ENCODE measurements at places on chromosomes 11 and 22.

- DNase-seq, result peak; percentile 58
Observed at GRCh38 chr11:75654314-75654713, 14.5 kb downstream of the MAP6 start.

GRCh38 chr11:120710354-120711131, 199.0 kb downstream of the GRIK4 start:
- DNase-seq, result peak; percentile 80

GRCh38 chr11:133343951-133344350, 188.3 kb downstream of the OPCML start:
- no peak for DNase-seq

DNA sequence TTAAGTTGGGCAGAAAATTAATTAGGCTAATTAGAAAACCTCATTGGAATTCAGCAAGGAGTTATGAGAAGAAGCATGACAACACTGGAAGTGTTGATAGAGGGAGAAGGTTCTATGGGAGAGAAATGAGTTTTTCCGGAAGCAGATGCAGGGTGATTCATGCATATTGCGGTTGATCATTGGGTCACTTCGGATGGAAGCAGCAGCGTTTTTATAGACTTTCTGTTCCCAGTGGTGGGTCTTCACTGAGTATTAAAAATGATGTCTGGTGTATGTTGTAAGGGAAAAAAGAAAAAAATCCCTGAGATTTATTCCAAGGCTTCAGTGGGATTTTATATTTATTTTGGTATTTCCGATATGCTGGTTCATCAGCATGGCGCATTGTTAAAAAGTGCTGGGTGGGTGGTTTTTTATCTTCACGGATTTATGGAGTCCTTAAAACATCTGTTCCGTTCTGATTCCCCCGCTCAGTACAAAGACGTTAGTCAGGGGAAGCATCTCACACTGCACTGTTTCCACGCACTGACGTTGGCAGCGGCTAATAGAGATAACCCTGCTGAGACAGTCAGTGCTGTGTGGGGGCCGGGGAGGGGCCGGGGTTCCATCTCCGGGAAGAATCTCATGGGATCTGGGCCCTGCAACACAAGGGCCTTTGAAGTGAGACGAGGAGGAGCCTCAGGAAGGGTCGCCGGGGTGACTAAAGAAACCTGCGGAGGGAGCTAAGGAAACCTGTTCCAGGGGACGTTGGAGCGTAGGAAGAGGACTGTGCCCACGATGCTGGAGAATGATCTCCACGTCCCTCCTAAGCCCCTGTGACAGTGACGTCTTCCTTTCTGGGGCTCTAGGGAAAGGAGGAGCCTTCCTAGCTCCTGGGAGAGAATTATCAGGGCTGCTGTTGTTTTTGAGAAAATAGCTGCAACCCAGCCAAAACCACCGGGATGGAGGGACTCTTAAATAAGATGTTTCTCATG, 390.0 kb downstream of the NTM start:
- no peak for DNase-seq

GRCh38 chr22:49289822-49290679, 537.6 kb downstream of the BRD1 start:
- no peak for DNase-seq

DNA sequence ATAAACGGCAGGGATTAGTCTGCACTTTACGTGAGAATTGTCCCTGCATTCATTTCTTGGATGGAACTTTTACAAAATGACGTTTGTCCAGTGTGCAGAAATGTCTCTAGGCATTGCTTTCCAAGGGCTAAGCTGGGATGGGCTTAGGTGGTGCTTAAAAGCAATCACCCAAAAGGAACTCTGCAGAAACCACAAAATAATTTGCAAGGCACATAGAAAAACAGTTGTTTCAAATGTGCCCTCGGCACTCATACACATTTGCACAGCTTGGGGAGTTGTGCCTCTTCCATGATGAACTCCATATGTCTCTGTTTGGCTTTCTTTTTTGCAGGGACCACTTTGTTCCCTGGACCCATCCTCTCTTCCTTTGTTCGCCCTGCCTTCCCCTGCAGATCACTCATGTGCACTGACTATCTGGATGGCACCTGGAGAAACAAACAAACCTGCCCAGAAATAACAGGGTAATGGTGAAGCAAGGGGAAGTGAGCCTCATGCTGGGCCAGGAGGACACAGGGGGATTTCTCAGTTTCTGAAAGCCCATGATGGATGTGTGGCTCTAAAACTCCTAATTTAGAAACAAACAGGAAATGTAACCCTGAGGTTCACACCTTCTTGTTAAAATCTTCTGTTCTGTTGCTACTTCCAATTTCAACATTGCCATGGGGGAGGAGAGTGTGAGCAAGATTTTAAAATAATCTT, 150.2 kb downstream of the SNX19 start:
- no peak for DNase-seq

- no peak for DNase-seq
Observed at GRCh38 chr11:44893308-44893822, 57.3 kb downstream of the TP53I11 start.

- DNase-seq, result no peak
Observed at GRCh38 chr11:7545611-7546010, 31.8 kb downstream of the PPFIBP2 start.

- DNase-seq, result peak; percentile 62
Observed at GRCh38 chr11:73141309-73142127, 600 bp downstream of the FCHSD2 start.

- no peak for DNase-seq
Observed at GRCh38 chr11:120929090-120929489, 94.8 kb upstream of the TBCEL start.

GRCh38 chr22:34688825-34689224, 377.1 kb upstream of the ISX start:
- no peak for DNase-seq

DNA sequence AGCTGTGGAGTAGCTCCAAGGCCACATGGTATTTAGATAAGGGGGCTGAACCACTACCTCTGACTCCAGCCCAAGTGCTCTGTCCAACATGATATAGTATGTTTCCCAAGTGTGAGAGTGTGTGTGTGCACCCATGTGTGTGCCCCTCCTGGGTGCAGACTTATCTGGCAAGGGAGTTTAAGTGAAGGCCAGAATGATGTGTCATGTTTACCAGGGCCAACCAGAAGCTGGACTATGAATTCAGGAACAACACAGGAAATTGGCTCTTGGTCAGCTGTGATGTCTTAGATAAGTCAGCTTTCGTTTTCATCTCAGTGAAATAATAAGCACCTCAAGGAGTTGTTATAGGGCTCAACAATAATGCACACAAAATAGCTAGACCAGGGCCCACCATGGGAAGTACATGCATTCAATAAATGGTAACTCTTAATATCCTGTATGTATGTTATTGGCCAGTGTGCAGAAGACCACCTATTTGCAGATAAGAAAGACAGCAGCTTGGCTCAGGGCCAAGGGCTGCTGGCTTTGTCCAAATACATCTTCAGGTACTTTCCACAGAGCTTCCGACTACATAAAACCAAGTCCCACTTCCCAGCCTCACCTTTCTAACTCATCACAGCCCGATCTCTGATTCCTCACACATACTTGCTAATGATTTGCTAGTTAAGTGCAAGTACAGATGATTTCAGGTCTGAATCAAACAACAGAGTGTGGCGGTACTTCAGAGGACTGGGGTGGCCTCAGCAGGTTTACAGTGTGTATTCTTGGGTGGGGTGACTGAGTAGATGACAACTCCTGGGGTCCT, 120.9 kb downstream of the ME3 start:
- peak; percentile 81 for DNase-seq

- DNase-seq, result no peak
Observed at GRCh38 chr11:44010789-44011251, 37.0 kb upstream of the ACCSL start.

DNA sequence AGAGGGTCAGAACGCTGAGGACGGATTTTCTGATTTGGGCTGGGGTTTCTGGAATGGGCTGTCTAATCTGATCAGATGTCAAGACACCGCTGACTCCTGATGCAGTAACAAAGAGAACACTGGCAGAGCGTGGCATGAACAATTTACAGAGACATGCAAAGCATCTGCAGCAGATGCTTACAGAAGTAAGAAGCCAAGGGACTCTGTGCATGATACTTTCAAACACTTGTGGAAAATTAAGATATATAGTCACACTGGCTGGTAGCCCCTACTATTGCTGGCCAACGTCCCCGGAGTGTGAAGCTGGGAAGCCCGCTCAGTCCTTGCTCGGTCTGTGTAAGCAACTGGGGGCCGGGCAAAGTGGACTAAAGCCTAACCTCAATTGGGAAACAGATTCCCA, 903.7 kb downstream of the BRD1 start:
- no peak for DNase-seq

DNA sequence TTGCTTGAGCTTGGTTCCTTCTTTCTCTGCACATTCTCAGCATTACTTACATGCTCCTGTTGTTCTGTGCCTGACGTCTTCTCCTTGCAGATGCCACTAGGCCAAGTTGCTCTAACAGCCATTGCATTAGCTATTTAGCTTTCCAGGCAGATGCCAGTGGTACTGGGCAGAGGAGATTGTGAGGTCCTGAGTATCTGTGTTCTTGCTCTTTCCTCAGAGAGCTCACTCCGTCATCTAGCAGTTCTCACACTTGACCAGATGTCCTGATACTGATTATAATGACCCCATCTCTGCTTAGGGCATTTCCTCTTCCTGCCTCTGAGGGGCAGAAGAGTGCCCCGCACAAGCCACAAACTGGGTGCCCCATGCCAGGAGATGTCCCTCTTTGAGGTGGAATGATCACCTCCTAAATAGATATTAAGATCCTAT, 30.7 kb downstream of the ARHGAP1 start:
- DNase-seq, result no peak

GRCh38 chr22:45425101-45425500, 11.6 kb downstream of the RIBC2 start:
- no peak for DNase-seq

DNA sequence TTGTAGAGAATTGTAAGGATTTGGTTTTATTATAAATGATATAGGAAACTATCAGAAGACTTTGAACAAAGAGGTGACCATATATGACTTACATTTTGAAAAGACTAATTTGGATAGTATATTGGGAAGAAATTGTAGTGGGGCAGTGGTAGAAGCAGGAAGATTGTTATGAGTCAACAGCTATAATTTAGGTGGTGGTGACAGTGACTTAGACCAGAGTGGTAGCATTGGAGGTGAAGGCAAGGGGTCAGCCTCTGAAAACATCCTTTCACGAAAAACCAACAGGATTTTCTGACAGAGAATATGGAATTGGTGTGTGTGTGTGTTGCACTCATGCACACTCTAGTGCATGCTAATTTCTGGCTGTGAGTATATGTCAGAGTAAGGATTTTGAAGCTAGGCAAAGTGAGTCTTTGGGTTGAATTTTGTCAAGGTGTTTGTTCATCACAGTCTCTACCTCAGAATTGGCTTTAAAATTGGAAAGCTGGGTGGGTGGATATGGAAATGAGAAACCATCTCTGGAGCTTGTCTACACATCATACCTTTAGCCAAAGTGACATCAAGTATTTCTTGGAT, 8.2 kb upstream of the HBE1 start:
- no peak for DNase-seq

DNA sequence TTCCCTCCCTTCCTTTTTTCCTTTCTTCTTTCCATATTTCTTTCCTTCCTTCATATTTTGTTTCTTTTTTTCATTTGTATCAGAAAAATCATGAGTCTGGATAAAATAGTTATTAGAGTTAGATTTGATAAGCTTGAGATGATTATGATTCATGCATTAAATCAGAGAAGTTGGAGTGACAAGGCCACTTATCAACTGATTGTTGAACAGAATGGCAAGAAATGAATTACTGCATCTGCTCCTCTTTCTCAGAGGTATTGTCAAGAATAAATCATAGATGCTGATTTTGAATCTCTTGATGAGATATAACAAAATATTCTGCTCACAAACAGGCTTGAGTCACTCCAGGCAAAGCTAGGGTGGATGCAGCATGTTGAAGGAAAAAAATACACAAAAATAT, 54.6 kb upstream of the ANO5 start:
- no peak for DNase-seq

- no peak for DNase-seq
Observed at GRCh38 chr11:83361831-83362230, 75.7 kb upstream of the CCDC90B start.

DNA sequence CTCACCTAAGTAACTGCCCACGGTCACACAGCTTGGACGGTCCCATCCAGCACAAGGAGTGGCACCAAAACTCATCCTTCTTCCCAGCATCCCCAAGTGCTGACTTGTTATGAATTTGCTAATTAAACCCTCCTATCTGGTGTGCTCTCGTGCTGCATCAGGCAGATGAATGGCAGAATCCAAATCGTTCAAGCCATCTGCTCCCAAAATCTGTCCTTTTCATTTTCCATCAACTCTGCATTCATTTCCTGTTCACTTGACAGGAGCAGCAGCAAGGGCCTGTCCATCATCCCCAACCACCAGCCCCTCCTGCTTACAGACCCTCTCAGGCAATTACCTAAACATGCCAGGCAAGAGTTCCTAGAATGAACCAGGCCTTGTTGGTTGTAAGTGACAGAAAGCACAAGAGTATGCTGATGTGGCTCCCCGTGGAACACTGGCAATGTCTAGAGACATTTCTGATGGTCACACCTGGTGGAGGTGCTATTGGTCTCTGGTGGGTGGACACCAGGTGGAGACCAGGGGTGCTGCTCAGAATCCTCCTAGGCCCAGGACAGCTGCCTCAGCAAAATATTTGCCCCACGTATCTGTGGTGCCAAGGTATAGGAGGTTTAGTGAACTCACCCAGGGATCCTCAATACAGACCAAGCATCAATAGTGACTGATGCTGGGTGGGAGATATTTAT, 832.5 kb downstream of the TBC1D22A start:
- DNase-seq, result no peak

GRCh38 chr11:17699147-17700114, 19.9 kb upstream of the MYOD1 start:
- no peak for DNase-seq

DNA sequence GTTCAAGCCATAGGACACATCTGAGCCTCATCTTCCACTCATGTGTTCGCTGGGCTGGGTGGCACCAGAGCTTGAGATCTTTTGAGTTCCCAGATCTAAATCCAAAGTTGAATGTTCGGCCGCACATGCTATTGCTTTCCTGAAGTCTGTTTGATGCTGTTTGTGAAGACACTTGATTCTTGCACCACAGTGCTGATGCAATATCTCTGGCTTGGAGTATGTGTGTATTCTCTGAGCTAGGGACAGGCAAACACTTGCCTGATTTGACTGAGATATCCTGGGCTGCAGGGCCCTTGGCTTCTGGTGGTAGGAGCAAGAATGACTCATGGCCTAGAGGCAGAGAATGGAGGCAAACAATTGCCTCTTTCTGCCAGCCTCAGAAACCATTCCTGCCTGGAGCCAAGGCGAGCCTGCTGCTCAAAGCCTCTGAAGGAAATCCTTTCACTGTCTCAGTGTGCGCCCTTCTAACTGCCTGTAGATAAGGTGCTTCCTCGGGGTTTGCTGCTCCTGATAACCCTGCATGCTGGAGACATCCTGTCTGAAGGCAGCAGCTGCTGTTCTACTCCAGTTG, 73.0 kb downstream of the CYB5R2 start:
- DNase-seq, result peak; percentile 20

DNA sequence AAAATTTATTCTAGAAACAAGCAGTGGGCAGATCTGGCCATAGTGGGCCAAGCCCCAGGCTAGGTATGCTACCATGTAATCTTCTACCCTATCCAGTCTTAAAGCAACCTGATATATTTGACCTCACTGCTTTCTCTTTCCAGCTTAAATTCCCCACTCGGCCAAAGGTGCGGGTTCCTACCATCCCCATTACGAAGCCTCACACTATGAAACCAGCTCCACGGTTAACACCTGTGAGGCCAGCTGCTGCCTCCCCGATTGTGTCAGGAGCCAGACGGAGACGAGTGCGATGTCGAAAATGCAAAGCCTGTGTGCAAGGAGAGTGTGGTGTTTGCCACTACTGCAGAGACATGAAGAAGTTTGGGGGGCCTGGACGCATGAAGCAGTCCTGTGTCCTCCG, 21.2 kb upstream of the GRK2 start:
- no peak for DNase-seq

- no peak for DNase-seq
Observed at GRCh38 chr22:38873469-38874411, 1.7 kb upstream of the CBX6 start.

Data from HTR-8/SVneo (cell line).